ENCODE measurements at places on chromosomes 5 and 9.

- no peak for DNase-seq
Observed at GRCh38 chr5:168089201-168089887, 202.1 kb upstream of the WWC1 start.

DNA sequence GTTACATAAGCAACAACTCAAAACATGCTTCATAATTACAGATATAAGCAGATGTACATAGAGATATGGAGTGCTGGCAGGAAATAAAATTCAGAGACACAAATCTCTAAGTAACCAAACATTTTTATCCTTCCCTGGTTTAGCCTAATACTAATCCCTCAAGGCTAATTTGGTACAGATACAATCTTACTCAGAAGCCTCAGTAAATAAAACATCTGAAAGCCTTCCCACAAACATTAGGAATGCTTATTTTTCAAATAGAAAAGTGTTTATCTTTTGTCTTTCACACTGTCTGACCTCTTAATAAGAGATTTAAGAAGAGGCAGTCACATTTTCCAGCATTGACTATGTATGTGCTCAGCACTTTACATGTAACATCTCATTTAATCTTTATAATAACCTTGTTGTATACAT is 399.4 kb downstream of the ARRDC3 start:
- no peak for DNase-seq

- no peak for DNase-seq
Observed at GRCh38 chr9:131411719-131412681, 18.1 kb downstream of the PRRC2B start.

DNA sequence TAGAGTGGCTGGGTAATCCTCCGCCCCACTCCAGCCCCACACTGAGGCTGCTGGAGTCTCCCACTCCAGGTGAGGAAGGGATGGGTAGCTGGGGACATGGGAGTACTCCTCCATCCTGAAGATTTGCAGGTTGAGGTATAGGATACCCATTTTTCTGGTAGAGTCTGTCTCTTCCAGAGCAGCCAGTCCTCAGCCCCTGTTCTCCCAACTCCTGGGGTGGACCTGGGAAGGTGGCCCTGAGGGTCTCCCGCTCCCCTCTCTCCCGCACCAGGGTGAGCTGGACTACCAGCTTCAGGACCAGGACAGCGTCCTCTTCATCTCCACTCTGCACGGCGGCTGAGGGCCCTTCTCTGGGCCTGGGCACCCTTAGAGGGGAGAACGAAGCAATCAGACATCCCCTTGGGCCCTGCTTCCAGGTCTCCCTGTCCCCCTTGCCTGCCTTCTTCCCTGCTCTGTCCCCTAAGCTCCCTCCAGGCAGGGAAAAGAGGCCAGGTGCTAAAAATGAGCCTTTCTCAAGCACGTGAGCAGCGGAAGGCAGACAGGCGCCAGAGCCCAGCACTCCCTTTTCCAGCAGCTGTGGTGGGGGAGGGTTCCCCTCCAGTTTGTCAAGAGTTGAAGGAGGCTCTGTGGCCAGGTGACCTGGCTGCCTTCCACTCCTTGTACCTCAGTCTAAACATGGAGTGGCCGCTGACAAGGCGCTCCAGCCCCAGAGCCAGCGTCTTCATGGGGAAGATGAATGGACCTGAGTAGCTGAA is 18.4 kb downstream of the URM1 start:
- no peak for DNase-seq

- no peak for DNase-seq
Observed at GRCh38 chr9:134774410-134774809, 106.2 kb upstream of the FCN2 start.

DNA sequence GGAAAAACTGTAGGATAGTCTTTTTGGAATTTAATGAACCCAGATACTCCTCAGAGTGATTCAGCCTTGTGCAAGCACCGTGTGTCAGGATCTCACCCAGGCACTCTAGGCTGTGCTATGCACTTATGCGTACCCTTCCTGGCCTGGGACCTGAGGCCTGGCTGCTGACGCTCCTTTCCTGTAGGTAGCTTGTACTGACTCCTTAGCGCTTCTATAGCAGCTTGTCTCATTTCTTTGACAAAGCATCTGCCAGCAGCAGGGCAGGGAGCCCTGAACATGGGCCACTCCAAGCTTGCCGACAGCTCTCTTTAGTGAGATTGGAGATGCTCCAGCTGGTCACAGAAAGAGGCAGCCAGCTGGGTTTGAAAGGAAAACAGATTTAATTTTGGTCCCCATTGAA is 147.3 kb downstream of the SGCD start:
- DNase-seq: no peak

DNA sequence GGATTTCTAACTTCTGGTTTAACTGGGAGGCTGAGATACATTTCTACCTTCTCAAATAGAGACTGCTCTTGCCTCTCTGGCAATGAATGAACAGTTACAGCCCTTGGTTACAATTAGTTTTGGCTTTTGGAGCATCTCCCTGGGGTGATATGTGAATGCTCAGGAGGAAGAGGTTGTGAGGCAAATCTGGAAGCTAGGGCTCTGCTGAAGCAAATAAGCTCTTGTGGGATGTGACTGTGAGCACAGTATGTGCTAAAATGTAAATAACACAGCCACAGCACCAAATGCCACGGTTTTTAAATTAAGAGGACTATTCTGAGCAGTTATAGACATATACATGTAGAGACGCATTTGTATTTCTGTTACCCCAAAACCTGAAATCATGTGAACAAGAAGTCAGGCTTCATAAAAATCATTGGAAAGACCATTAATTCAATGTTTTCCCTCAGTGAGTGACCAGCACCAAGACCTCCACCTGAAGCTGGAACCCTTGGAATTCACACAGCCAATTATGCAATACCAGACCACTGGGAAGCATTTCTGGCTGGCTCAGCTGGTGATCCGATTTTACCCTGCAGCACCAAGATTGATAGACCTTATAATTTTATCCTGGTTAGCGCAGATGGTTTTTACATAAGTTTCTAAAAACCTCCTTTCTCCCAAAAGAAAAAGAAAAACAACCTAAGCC is 3.0 kb upstream of the SLC44A1 start:
- no peak for DNase-seq

GRCh38 chr9:36923025-36923625 is 110.9 kb downstream of the PAX5 start:
- DNase-seq: no peak

DNA sequence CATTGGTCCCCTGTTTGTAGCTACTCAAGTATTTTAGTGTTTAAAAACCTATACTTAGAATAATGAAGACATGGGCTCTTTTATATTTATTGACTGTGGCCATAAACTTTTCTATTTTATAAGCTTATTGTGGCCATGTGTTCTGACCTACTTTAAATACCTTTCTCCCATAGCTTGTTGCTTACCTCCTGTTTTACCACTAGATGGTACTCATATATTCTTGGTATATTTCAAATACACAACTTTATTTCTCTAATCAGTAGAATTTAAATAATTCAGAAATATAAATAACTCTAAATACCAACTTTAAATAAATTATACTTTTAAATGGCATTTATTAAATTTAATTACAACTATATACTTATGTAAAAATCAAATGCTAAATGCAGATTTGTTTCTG is 498.0 kb downstream of the PRDM9 start:
- no peak for DNase-seq

DNA sequence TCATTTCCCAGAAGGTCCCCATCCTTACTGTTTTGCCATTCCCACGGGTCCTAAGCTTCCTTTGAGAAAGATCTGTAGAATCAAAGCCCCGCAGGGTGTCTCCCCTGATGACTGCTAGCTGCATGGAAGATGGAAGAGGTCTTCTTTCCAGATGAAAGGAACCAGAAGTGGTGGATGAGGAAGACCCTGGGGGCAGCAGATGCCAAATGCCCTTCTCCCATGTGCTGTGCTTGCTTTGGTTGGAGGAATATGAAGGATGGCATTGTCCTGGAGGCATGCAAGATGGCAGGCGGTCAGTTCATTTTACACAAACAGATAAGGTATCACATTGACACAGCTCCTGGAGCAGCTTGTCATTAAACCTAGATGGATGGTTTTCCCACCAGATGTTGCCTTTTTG is 25.8 kb upstream of the CER1 start:
- DNase-seq: no peak

DNA sequence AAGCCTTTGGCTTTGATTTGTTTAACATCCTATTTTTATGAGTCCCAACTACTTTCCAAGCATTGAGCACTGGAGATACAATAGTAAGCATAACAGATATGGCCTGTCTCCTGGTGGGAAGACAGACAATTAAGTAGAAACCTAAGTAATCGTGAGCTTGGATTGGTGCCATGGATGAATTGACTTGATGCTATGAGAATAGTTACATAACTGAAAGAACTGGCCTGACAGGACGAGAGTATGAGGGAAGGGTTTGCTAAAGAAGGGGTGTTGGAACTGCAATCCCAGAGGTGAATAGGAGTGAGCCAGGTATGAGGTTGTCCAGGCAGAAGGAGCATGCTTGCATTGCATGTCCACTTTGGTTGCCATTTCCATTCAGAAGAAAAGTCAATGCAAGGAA is 52.4 kb downstream of the GPR21 start:
- DNase-seq: no peak

- DNase-seq: no peak
Observed at GRCh38 chr5:2534251-2534650, 217.2 kb downstream of the IRX2 start.

GRCh38 chr9:115002371-115003120 is 72.2 kb upstream of the TNFSF8 start:
- no peak for DNase-seq

DNA sequence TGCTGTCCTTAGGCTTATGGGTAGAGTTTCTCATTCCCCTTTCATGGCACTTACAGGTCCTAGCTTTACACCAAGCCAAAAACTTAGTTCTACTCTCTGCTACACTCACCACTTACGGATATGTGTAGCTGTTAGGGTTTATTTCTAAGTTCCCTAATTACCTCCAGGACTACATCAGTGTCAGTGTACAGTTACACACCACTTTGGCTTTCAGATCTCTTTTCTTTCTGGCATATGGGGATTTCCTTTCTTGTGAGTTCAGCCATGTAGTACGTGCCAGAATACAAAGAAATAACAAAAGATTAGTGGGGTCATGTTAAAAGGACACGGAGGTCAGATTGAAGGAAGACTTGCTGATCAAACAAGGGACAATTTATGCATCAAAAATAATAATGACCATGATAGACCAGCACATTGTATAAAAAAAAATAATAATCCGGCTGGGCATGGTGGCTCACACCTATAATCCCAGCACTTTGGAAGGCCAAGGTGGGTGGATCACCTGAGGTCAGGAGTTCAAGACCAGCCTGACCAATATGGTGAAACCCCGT is 41.8 kb downstream of the LYRM7 start:
- DNase-seq: no peak

GRCh38 chr5:60806591-60807243 is 37.4 kb downstream of the ELOVL7 start:
- DNase-seq: no peak

DNA sequence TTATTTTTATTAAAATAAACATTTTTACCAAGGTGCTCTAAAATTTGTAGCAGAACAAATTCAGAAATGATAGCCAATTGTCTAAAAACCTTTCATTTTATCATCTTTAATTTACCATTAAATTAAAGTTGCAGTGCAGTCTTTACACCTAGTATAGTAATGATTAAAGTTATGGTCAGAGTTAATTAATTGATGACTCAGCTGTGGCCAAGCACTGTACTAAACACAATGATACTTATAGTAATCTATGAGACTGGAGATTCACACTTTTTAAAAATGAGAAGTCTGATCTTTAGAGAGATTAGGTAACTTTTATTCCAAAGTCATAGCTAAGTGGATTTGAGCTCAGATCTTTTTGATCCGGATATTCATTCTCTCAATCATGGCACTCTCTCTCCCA is 621.1 kb upstream of the MEF2C start:
- DNase-seq: no peak

- DNase-seq: no peak
Observed at GRCh38 chr5:134634227-134634626, 1.6 kb upstream of the SAR1B start.

- DNase-seq: no peak
Observed at GRCh38 chr9:137268538-137269201, 8.9 kb upstream of the TOR4A start.

GRCh38 chr5:89417990-89418389 is 535.0 kb upstream of the MEF2C start:
- no peak for DNase-seq

All from stimulated activated CD4-positive, alpha-beta T cell treated with anti-CD3 and anti-CD28 coated beads, TNF-alpha, amount 100 ng/mL, for 48 hours (primary cell).